NCI-H1417 treated with DMSO at 0.1 percent for 48 hours (cell line): ENCODE measurements at places on chromosomes 3 and 15.

- DNase-seq = no peak
Measured at GRCh38 chr3:176655404-176656094, 541.7 kb downstream of the TBL1XR1 start.

- no peak for DNase-seq
Measured at GRCh38 chr3:159447841-159448240, 540.8 kb upstream of the IL12A start.

DNA sequence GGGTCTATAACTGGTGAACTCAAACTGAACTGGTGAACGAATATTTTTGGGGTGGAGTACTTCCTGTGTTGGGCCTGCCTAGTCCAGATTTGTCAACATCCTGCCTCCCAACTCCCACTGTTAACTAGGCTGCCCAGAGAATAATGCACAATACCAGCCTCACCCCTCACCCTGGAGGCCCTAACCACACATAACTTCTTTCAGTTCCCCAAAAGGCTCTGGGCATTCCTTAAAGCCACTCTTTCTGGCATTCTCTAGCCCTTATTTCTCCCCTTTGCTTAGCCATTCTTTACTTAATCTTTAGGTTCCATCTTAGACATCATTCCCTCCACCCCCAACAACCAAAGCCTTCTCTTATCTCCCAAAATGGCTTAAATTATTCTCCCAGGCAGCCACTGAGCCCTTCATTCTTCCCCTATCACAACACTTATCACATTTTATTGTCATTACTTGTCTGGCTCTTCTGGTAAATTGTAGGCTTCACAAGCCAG is 9.1 kb upstream of the SEC11A start:
- no peak for DNase-seq

DNA sequence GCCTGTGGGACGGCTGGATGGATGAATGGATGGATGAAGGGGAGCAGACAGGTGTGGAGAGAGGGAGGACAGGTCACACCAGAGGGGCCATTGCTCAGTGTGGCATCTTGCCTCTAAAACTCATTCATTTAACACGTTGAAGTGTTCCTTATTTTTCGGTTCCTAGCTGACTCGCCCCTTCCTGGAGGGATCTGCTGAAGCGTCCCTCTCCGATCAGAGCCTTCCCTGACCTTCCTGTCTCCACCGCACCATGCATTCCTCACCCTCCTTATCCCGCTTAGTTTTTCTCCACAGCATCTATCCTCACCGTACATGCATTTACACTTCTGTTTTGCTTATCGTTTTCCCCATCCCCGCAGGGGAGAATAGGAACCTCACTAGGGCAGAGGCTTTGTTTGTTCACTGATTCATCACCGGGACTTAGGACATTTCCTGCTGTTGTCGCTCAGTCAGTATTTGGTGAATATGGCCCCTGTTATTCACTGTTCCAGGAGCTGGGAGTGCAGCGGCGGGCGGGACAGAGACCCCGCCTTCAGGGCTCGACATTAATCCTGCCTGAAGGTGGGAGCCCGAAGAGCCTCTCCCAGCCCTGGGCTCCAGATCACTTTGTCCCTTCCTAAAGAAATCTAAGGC is 32.0 kb downstream of the FOXL2 start:
- no peak for DNase-seq

DNA sequence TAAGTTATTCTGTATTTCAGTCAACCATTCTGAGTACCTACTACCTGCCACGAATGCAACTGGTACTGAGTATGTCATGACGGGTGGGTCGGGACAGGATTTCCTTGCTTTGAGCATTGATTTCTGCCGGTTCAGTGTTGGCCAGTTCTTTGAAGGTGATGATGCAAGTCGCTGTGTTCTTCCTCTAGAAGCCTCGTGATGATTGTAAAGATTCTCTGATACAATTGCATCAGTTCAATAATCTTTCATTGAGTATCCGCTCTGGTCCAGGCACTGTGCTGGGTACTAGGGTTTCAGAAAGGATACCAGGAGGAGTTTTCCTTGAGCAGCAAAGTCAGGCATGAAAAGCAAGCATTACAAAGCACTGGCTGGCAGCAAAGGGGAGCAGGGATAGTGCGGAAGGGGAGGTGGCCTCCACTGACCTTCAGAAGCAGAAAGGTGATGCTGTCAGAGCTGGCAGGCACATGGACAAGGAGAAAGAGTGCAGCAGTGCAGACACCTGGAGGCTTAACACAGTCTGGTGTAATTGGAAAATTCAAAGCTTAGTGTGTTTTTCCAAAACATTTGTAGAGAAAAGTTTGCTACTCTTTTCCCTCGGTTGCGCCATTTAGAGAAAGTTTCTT is 100.1 kb downstream of the RPL39L start:
- DNase-seq = no peak

- no peak for DNase-seq
Measured at GRCh38 chr3:169558371-169558770, 105.1 kb downstream of the MECOM start.

GRCh38 chr15:94306700-94307650 is 75.6 kb downstream of the MCTP2 start:
- no peak for DNase-seq
